K562 (cell line): ENCODE measurements at places on chromosomes 16 and 17.
A peak's percentile ranks its signal among the peaks of the same experiment; 100 is the strongest.

GRCh38 chr17:75518201-75518600, 1.9 kb downstream of the TSEN54 start:
- DNase-seq, result no peak

DNA sequence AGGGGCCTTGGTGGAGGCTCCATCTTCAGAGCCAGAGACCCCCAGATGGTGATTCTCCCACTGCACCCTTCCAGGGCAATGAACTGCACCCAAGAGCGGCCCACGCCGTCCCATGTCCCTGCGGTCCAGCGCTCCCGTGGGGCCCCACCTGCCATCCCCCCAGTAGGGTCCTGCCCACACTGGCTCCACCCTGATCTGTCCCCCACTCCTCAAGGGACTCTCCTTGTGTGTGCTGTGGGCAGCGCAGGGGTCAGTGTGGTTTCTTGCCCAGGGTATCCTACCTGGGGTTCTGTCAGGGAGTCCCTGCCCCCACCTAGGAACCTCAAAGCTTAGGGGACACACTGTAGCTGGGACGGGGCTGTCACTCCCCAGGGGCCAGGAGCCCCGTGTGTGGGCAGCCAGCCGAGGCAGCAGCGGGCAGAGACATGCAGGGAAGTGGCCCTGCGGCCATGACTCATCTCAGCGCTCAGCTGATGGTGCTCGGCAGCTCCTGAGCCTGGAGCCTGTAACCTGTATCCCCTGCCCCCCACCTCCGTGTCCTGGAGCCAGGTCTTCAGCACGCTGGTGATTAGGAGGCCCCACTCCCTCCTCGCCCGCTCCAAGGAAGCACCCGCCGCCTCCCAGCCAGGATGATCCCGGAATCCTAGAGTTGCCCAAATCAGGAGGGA, 35.7 kb upstream of the SSTR5 start:
- no peak for DNase-seq

- DNase-seq, result no peak
Observed at GRCh38 chr16:69423189-69423588, 1.2 kb upstream of the CYB5B start.

- DNase-seq, result no peak
Observed at GRCh38 chr16:24149102-24149501, 107.0 kb upstream of the CACNG3 start.

DNA sequence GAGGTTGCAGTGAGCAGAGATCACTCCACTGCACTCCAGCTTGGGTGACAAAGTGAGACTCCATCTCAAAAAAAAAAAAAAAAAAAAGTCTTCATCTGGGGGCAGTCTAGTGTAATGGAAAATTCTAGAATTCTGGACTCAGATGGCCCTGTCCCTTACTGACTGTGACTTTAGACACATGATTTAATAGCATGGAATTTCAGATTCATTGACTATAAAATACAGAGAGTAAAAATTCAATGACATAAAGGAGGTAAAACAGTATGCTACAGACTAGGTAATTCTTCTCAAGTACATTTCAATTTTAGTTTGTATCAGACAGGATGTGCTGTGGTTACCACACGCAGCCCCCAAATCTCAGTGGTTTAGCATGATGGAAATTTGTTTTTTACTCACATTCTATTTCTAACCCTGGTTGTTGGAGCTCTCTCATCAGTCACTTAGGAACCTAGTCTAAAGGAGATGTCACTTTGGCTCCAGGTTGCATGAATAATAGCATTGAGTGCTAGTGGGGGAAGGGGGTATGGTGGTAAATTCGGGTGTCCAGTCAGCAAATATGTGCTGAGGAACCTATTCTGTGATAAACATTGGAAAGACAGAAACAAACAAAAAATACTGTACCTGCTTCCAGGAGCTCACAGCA, 444.0 kb downstream of the XYLT1 start:
- no peak for DNase-seq

DNA sequence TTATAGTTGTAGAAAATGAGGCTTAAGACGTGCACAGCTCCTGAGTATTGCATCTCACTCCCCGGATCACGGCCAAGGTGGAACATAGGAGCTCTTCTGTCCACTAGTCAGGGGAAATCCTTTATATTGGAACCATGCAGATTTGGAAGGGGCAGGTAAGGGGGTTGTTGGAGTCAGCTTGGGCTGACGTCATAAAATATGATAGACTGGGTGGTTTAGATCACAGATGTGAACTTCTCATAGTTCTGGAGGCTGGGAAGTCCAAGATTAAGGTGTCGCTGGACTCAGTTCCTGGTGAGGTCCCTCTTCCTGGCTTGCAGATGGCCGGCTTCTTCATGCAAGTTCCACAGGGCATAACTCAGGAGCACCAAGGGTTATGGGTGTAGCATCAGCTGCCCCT, 5.6 kb downstream of the CACNG4 start:
- no peak for DNase-seq

GRCh38 chr17:17526369-17526768, 30.2 kb upstream of the RASD1 start:
- DNase-seq, result no peak

DNA sequence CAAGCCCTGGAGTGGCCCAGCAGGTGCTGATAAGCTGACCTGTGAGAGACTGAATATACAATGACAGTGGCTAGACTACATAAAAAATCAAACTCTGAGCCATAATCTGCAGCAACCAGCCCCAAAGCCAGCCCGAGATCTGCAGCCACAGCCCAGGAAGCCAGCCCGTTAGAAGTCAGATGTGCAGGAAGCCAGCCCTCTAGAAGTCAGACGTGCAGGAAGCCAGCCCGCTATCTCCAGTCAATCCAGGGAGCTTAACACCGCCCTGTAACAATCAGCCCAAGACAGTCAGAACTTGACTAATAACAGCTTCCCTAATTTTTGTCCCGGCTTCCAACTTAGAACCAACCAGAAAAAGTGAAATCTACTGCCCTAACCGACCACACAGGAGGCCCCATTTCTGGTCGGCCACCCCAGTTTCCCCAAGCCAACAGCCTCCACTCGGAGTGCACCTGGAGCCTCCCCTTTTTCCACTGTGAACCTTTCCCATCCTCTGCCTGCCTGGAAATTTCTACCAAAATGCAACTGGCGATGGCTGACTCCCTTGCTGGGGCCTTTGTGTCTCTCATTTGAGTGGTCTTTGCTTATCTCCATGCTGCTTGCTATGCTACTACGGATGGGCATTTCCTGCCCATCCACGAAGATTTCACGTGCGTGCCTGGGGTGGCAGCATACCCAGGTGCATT, 769.3 kb downstream of the KCNJ18 start:
- DNase-seq, result no peak

DNA sequence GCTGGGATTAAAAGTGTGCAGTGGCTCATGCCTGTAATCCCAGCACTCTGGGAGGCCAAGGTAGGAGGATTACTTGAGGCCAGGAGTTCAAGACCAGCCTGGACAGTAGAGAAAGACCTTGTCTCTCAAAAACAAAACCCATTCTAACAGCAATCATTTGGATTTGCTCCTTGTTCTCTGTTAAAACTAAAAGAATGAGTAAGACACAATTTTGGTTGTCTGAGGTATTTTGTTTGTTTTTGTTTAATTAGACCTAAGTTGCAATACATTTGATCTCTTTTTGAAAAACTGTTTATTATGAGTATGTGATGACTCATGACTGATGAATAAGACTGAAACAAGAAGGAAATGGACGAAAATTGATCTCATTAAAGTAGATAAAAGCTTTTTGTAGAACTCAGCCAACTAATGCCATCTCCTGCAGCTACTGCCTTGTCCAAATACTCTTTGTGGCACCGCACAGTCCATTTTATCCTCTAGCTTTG, 29.0 kb downstream of the GLG1 start:
- no peak for DNase-seq

DNA sequence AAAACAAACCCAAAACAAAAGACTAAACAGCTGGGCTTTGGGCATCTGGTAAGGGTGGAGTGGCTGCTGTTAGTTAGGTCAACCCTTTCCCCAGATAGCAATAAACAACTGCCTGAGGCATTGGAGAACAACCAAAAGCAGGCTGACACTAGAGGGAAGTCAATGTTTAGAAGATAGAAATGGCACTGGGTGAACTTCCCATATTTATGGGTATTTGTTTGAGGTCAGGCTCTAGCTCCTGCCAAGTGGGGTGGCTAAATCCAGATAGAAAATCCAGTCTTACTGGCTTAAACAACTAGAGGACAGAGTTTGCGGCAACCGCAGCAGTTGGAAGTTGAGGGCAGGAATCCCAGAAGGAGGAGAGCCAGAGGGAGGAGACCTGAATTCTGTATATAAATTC, 79.4 kb downstream of the SDK2 start:
- DNase-seq, result no peak

DNA sequence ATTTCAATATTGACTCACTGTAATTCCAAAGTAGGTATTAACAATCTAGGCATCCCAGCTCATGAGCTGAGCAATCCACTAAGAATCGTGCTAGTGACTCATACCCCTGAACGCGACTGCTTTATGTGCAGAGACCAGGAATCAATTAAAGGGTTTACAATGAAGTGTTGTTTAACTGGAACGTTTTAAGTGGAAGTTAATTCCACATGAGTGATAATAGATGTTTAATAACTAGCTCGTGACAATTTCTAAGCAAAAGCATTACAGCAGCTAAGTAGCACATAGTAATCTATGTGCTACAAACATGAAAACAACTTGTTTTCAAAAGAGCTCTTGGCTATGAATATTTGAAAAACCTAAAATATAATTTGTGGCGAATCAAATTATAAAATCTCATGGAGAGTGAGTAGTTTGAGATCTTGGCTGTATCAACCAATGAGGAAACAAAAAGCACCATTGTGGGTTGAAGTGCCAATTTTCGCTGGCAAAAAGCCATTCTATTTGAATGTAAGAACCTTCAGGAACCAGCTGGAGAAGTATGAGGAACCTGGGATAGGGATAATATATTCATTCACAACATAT, 9.4 kb downstream of the GJC1 start:
- no peak for DNase-seq

DNA sequence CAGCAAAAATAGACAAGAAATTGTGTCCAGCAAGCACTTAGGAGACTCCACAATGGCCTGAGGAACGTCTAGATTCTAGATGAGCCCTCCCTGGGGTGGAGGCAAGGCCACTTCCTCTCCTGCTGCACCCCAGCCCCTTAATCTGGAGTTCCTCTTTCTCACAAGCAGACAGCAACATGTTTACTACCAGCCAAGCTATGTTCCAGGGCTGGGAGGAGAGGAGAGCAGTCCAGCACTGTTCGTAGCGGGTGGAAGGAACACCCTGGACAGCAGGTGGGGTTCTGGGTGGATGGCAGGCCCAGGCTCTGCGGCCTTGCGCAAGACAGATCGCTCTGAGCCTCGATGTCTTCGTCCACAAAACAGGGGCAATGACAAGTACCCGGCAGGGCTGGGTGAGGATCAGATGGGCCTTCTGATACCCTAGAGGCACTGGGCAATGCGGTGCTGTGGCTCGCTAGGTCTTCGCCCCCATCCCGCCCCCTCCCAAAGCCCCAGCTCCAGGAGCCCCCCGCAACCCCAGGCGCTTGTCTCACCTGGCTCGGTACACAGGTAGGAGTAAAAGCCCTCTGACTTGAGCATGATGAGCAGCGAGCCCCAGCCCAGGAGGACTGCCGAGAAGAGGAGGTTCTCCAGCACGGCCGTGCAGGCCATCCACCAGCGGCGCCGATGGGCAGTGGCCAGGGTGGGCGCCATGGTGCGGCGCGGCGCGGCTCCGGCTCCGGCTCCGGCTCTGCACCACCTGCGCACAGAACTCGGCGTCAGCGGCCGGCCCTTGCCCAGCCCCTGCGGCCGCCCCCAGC, 1.3 kb downstream of the SLC43A2 start:
- peak; percentile 34 for DNase-seq
